ENCODE measurements at places on chromosomes 7 and 10. TPM values are rescaled to one million over a fixed set of nuclear protein-coding genes. Genes with fewer than 3 reads are reported as not detected.

GRCh38 chr7:88224601-88225275 lies 4.9 kb upstream of the SRI start:
- DNase-seq = no peak

DNA sequence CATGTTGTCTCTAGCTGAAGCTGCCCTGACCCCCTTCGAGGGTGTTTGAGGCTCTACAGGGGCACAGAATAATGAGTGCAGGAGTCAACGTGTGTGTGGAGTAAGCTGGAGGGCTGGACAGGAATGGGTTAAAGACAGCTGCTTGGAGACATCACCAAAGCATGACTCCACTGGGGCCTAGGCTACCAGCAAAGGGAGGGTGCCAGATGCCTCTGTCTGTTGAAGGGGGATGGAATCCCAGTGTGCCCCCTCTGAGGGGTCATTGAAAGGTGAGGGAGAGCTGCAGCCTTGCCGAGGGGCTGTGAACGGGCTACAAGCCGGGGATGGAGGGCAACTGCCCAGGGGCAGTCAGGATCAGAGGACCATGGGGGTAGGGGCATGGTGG lies 51.7 kb upstream of the PODXL start:
- DNase-seq = no peak

DNA sequence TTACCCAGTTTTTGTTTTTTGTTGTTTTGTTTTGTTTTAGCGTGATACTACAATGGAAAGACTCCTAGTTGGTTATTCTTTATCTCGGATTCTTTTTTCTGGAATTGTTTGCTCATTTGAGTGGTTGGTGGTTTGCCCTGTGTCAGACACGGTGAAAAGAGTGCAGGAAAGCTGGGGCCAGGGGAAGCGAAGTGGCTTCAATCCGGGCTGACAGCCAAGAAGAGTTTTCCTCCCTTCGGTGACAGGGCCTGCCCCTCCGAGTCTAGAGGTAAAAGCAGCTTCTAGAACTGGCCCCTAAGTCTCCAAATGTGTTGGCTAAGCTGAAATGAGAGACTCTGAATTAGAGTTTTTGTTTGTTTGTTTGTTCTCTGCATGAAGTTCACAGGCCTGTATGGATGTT lies 5.7 kb upstream of the AP5Z1 start:
- DNase-seq = no peak

DNA sequence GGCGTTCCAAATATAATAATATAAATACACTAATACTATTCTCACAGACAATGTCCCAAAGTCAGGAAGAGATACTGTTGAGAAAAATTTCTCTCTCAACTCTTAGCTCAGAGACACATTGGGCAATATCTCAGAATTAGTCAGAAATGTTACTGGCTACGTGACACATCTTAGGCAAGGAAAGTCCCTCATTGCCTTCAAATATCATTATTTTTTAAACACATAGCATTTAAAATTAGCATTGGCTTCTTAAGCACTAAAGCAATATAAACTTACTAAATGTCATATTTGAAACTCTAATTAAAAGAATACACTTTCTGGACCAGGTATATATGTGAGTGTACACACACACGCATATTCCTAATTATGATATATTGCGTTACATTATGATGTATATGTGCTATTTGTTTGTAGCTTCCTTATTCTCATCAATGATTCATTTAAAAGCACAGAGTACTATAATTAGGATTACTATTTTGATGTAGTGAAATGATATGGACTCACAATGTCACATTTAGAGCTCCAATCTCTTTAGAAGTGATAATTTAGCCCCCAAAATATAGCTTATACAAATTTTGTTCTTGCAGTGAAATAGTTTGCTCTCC lies 255.8 kb downstream of the TWIST1 start:
- DNase-seq = no peak

- DNase-seq = no peak
Observed at GRCh38 chr7:28114056-28114455, 66.5 kb downstream of the JAZF1 start.

The GPR158 gene
- total RNA-seq = not detected

- no peak for DNase-seq
Observed at GRCh38 chr7:151482883-151483710, 36.6 kb downstream of the RHEB start.

DNA sequence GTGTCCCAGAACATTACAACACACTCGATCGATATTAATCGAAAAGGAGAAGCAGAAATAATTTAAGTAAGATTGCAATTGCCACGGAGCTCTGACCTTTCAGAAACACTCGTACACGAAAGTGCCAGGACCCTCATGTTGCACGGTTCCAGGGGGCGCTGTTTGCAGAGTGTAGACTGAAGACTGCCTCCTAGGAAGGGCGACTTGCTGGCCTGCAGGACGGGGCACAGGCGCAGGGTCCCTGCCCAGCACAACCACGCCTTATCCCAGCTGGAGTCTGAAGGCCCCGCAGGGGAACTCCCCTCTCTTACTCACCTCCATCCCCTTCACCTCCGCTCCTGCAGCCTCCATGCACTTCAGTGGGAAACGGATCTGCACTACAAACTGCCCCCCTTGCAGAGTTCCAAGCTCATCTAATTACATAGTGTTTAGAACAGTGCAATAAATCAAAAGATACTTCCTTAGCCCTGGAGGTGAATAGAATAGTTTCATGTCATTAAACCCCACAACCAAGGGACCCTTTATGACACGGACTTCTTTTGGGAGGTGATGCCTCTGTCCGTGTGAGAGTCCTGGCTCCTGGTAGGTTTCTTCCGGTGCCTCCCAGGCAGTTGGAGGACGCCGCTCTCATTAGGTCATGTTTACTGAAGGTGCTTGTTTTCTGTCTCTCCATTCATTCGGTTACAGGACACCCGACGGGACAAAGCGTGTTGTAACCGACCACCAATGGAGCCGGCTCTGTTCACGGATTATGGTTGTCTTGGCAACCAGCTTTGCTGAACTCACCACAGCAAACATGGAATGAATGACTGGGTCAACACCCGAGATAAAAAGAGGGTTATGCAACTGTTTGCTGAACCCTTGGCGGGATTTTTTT lies 262.2 kb downstream of the BAMBI start:
- DNase-seq = peak; percentile 95

The TPK1 gene
- 1.8 TPM for total RNA-seq

- peak; percentile 19 for DNase-seq
Observed at GRCh38 chr7:156816943-156817572, 75.9 kb downstream of the LMBR1 start.

DNA sequence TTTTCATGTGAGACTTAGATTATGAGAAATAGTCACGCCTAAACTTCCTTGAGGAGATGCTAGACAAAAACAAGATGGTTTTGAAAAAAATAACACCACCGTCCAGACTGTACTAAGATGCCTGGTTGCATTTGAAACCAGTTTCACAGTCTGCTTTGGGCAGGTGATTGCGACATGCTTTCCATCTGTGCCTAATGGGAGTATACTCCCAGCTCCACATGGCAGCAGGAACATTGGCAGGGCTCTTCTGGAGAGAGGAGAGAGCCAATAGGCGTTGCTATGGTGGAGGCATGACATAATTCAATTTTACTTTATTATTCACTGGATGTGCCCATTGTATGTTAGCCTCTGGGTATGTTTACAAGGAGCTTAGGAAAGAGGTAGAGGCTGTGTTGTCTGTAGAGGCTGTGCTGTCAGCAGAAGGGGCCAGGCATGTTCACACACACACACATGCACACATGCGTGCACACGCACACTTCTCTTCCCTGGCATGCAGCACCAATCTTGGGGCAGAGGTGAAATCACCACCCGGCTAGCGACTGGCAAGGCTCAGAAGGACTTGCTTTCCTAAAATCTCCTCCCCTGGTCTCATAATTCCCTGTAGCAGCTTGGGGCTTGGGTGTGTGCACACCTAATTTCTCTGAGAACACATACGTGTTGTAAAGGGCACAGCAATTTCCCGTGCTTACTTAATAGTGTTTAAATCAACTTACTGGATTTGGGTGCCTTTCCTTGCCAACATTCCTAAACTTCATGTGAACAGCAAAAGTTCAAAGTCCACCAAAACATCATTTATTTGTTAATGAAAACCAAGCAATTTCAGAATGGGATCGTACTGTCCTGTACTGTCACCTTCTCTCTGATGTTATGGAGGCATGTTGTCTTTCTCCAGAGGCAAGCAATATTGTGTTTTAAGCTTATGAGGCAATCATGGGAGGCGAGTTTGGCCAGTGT lies 162.1 kb downstream of the TCF7L2 start:
- peak; percentile 28 for DNase-seq

DNA sequence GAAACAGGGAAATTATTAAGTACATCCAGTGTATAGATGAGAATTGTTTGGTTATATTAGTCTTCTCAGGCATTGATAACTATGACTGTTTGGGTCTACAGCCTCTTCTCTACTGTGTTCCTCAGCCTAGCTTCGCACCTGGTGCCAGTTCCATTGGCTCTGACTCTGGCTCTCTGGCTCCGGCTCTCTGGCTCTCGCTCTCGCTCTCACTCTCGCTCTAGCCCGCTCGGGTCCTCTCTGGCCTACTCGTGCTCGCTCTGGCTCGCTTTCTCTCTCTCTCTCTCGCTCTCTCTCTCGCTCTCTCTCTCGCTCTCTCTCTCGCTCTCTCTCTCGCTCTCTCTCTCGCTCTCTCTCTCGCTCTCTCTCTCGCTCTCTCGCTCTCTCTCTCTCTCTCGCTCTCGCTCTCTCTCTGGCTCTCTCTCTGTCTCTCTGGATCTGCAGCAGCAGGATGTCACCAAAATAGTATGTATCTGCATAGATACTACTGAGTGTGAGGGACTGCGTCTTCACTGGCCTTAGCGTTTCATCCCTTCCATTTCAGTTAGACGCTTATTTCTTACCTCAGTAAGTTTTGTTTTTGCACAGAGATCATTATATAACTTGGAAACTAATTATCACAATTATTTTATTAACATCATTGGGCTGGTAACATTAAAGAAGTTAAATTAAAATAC lies 6.5 kb upstream of the SSBP1 start:
- DNase-seq = no peak

DNA sequence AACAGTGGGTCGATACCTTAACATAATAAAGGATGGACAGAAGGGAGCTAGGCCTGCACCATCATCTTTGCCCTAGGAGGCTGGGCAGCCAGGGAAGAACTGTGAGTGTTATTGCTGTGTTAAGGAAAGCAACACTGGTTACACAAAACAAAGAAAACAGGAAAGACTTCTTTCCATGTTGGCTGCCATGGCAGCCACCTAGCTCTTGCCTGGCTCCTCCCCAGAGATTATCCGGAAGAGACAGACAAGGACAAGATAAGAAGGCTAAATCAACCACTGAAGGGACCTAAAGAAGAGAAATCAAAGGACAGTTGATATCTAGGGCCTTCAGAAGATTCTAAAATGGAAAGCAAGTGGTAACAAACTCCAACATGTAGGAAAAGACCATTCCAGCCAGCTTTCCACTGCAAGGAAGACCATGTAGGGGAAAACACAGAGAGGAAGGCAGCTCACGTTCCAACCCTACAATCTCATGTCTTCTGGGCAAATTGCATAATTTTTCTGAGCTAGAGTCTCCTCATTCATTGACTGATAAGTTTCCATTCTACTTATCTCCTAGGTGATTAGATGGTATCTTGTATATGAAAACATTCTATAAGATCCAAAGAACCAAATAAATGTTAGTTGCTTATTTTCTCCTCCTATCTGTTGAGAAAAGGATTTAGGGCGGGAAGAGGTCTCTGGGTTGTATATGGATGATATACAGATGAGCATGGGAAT lies 51.2 kb downstream of the SP8 start:
- no peak for DNase-seq

DNA sequence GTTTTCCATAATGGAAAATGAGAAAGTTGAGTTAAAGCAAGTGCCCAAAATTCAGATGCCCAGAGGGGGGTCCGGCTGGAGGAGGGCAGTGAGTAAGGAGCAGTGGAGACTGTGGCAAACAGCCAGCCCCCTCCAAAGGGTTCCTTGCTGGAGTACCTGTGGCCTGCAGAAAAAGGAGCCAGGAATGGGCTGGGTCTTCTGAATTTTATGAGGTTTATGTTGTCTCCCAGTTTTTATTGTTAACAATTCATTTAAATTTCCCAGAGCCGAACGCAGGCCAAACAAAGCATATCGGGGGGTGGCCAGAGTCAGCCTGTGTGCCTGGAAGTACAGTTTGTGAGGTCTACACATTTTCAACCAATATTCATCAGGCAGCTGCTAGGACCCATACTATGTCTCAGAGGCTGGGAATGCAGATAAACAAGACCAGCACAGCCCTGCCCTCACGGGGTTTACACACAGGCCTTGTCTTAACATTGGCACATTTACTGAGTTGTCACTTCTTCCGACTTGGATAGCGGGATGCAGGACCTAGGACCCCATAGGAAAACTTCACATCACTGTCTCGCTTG lies 12.9 kb upstream of the CSGALNACT2 start:
- DNase-seq = no peak

GRCh38 chr10:48233559-48234005 lies 40.9 kb downstream of the FRMPD2 start:
- DNase-seq = no peak

DNA sequence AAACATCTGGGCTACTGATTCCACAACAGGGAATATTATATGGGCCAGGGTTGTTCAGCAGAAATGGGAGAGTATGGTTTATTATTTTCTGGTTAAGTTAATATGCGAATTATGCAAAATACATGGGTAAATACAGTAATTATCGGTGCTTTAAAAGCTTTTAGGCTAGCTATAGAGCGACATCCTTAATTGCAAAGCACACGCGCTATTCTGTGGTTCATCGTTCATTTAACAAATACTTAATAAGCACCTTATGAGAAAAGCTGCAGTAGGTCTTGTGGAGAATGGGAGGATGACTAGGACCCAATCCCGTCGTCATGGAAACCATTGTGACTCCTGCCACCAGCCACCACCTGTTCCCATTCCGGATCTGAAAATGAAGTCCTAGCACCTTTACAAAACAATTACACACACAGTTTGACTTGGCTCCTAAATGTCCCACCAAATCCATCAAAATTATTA lies 623 bp upstream of the CEP41 start:
- peak; percentile 31 for DNase-seq

DNA sequence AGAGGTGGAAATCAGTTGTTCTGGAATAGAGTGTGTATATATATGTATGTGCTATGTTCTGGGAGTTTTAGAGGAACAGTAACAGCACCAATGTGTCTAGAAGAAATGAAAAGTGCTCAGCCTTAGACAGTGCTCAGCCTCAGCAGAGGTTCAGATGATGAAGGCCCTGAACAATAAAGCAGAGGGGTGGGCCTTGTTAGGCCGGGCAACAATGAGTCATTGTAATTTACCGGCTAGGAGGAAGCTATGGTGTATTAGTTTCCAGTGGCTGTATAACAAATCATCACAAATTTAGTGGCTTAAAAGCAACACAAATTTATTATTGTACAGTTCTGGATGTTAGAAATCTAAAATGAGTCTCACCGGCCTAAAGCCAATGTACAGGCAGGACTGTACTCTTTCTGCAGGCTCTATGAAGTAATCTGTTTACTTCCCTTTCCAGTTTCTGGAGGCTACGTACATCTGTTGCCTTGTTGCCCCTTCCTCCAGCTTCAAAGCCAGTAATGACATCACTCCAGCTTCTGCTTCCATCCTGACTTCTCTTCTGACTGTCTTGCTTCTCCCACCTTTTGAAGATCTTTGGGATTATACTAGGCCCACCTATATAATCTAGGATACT lies 84.6 kb downstream of the CH25H start:
- DNase-seq = peak; percentile 11
